ENCODE measurements at places on chromosomes 6 and 20.
A peak's percentile ranks its signal among the peaks of the same experiment; 100 is the strongest.

DNA sequence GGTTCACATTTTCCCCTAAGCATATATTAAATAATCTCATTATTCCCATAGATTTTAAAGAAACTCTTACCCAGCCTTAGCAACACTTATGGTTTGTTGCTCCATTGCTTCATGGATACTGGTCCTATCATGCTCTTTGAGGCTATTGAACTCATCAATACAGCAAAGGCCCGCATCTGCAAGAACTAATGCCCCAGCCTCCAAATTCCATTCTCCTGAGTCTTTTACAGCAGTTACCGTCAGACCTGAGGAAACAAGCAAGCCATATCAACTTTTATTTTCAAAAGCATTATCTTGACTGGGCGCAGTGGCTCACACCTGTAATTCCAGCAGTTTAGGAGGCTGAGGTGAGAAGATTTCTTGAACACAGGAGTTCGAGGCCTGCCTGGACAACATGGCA, 37.7 kb upstream of the ASF1A start:
- DNase-seq, result no peak

GRCh38 chr20:14986656-14987055, 649.2 kb upstream of the FLRT3 start:
- DNase-seq, result no peak

DNA sequence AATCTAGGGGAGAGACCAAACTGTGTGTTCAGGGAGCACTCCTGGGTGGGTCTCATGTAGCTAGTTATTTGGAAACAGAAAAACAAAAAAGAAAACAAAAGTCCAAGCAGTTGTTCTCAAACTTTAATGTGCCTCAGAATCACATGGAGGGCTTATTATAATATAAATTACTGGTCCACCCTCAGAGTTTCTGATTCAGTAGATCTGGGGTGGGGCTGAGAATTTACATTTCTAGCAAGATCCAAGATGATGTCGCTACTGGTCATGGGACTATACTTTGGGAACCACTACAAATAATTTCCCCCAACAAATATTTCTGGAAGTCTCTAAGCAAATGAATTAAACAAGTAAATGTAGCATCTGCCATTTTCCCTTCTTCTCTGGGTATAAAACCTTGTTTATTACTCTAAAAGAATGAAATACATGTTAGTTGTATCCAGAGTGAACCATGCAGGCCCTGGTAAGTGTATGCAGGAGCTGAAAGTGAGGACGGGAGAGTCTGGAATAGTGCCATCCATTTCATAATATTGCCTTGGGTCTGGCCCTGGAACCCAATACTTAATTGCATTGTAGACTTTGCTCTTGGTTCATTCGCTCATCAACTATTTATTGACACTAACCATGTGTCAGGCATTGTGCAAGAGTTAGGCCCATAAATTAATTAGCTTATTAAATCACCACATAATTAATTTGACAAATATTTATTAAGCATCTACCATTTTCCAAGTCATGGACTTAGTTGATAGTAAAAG, 490.8 kb downstream of the EPM2A start:
- DNase-seq, result no peak

- DNase-seq, result no peak
These were observed 144.5 kb downstream of the CEBPB start for GRCh38 chr20:50335105-50335504.

DNA sequence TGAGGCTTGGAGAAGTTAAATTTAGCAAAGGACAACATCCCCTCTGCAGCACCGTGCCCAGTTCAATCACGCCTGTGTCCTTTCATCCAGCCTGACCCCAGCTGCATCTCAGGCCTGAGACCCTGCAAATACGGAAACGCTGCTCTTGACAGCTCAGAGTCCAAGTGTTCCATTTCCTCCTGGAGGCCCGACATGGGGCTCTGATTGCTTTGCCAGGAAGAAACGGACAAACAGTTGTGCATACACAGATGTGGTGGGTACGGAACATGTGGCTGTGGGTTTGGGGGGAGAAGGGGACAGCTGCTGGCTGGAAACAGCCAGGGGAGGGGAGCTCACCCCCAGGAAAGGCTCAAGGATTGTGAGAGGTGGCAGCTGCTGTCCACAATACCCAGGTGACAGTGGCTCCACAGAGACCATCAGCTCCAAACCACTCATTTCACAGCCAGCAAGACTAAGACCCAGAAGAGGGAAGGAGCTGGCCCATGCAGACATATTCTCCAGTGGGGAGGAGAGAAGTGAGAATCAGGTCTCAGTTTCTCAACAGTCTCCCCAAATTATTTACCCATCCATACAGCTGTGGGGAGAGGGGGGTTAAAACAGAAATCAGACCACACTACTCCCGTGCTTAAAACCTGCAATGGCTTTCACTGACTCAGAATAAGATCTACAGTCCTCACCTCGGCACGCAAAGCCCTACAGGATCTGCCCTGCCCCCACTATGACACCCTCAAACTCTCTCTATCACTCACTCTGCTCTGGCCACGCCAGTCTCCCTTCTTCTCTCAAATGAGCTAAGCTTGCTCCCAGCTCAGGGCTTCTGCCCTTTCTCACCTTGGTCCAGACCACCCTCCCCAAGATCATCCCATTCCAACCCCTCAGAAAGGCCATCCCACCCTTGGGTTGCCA, 89.1 kb downstream of the PREX1 start:
- no peak for DNase-seq

DNA sequence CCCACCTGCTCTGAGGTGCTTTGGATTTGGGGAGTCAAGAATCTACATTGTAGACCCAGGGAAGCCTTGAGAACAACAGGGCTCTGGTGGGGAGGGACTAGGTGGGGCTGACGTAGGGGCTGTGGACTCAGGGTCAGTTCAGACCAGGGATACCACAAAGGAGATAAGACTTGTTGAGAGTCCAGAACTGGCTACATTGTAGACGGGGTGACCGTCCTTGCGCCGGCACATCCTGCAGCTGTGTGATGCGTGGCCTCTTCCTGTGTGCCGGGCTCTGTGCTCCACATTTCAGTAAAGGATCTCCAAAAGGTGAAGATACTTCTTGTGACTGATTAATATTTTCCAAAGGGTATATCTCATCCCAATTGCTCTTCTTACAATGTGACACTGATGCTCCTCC, 9.8 kb upstream of the TLDC2 start:
- DNase-seq, result no peak

DNA sequence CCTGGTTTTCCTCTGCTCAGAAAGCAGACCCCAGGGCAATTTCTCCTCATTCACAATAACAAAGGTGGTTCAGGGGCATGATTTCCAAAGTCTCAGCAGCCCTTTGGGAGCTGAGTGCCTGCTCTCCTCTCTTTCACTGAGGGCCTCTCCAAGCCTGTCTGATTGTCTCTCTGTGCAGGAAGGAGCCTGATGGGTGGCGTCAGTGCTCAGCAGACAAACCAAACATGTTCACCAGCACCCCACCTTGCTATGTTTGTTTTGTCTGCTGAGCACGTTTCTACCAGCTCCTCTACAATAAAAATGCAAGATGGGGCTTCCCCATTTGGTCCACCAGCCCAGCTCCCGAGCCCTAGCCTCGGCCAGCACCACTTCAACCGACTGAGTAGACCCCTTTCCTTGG, 25.4 kb upstream of the TCP11 start:
- no peak for DNase-seq

GRCh38 chr20:36153736-36154699, 522 bp upstream of the EPB41L1 start:
- peak; percentile 58 for DNase-seq

- DNase-seq, result no peak
These were observed 71.7 kb downstream of the SNX5 start for GRCh38 chr20:17896771-17897369.

- no peak for DNase-seq
These were observed 2.2 kb downstream of the C20orf204 start for GRCh38 chr20:64038224-64038564.

GRCh38 chr6:15150207-15150606, 95.7 kb upstream of the JARID2 start:
- DNase-seq, result no peak

DNA sequence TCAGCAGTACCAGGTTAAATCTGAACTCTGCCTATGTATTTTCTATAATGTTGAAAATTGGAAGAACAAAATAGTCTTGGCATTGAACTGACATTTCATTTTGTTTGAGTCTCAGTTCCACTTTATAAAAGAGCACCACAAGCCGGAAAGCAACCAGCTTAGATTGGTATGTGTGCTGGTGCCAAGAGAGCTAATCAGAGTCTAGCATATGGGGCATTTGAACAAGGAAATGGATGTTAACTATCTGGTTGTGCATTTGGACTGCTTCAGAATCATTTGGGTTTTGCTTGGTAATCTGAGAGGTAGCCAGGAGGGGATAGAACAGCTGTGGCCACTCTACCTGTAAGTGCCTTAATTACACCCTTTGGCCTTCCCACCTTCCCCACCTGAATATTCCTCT, 184.8 kb downstream of the GRIK2 start:
- no peak for DNase-seq

GRCh38 chr20:15818651-15819071, 754.6 kb downstream of the KIF16B start:
- no peak for DNase-seq

GRCh38 chr6:138592749-138593123, 93.4 kb upstream of the NHSL1 start:
- no peak for DNase-seq

GRCh38 chr6:4401408-4402368, 266.3 kb upstream of the ECI2 start:
- no peak for DNase-seq

DNA sequence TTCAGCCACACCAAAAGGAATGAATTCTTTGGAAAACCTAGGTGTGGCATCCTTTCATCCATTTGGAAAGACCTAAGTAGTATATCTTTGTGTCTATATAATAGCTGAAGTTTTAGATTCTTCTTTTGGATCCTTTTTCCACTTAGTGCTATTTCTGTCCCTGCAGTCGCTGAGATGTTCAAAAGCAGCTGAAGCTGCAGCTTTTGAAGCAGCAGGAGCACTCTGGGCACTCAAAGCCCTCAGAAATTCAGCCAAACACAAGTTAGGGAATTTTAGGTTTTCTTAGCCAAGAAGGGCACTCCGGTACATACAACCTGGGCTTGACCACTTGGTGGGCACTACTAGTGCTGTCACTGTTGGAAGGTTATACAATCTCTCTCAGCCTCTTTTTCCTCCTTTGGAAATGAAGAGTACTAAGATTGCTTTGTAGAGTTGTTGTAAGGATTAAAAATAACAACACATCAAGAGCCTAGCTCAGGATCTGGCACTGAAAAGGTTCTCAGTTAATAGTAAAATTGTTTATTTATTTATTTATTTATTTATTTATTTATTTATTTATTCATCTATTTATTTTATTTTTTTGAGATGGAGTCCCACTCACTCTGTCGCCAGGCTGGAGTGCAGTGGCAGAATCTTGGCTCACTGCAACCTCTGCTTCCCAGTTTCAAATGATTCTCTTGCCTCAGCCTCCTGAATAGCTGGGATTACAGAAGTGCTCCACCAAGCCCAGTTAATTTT, 71.9 kb upstream of the SLC22A16 start:
- no peak for DNase-seq

DNA sequence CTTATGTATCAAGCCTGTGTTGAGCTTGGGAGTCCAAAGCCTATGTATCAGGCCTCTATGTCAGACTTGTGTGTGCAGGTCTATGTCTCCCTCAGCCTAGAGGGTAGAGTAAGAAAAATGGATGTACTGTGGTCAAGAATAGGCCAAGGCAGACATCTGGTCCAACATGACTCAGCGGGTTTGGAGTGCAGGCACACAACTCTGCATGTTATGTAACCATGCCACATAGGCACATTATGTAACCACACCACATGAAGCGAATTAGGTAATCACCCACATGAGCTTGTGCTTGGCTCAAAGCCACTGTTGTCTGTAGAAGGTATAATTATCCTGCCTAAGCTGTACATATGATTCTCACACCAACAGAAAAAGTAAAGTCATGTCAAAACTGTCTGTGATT, 1190.5 kb upstream of the EYS start:
- DNase-seq, result peak; percentile 53

DNA sequence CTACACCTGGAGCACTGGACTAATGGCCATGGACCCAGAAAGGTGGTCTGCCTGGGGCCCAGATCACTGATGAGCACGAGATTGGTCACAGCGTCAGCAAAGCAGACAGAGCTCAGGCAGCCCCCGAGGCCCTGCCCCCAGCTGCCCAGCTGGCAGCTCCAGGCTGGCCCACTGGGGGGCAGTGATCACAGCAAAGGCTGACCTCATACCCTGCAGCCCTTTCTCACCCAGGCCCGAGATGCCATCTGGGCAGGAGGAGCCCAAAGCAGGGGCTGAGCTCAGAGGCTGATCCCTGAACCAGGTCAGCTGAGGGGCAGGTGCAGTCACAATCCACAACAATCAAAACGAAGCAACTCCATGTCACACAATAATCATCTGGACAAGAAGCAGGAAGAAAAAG, 4.1 kb downstream of the MAP1LC3A start:
- DNase-seq, result no peak

DNA sequence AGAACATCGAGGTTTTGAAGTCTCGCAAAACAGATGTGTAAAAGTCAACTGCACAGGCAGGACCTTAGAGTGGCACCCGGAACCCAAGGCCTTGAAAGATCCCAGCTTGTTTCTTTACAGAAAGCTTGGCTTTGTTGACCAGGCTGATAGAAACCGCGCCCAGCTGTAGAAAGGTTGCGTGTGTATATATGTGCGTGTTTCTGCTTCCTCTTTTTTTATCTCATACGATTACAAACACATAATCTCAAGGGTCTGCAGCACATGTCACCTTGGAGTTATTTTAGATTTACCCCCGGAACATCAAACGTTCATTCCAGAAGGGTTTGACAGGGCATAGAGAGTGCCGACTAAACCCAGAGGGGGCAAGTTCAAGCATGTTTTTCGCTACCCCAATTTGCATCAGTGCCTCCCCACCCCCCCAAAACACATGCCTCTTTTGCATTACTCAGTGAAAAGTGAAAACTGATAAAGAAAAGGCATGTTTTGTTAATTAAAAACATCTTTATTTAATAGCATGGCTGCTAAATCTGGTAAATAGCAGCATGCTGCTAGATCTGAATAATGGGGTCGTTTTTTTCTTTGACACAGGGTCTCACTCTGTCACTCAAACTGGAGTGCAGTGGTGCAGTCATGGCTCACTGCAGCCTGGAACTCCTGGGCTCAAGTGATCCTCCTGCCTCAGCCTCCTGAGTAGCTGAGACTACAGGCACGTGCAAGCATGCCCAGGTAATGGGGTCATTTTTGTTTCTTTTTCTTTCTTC, 33.2 kb upstream of the NCOA3 start:
- DNase-seq, result no peak

GRCh38 chr6:170057961-170058877, 232.7 kb downstream of the DLL1 start:
- no peak for DNase-seq

GRCh38 chr20:41173161-41173721, 35.9 kb downstream of the PLCG1 start:
- peak; percentile 66 for DNase-seq

GRCh38 chr6:157534977-157535339, 154.0 kb downstream of the ZDHHC14 start:
- no peak for DNase-seq

- DNase-seq, result no peak
These were observed 72.8 kb downstream of the KIF13A start for GRCh38 chr6:17914651-17915050.
